H9 (cell line): ENCODE measurements at places on chromosomes 7 and 10.
A peak's percentile ranks its signal among the peaks of the same experiment; 100 is the strongest.

DNA sequence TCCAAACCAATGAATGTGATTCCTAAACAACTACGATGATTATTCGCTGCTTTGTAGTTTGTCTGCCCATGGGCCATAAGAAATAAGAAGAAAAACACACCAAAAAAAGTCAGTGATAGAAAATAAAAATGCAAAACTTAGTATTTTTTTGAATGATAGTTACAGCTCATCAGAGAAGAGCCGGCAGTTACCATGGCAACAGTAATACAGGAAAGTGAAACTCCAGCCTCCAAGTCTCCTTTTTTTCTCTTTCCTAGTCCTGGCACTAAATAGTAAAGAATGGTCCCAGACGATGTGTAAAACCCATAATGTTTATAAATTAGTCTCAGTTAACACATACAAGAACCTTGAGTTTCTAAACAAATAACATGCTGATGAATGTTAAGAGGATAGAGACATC, 21.6 kb upstream of the LHFPL3 start:
- no peak for DNase-seq

DNA sequence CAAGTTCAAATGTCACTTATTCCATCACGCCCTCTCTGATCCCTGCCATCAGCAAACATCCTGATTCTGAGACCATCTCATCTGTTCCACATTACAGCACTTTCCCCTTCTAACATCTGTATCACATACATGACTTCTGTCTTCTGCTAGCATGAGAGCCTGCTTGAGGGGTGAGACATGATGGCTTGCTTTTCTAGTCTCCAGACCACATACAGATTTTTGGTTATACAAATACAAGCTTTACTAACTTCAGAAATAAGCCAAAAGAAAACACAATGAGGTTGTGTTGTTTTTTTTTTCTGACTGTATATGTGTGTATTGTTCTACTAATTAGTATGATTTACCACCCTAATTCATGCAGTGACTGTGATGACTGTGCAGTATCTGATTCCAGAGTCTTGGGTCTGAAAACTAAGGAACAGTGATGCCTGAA, 34.3 kb downstream of the NAPEPLD start:
- no peak for DNase-seq

GRCh38 chr10:61172182-61172926, 228.4 kb upstream of the RHOBTB1 start:
- DNase-seq, result no peak

GRCh38 chr10:119395280-119396007, 147.1 kb downstream of the RGS10 start:
- no peak for DNase-seq

DNA sequence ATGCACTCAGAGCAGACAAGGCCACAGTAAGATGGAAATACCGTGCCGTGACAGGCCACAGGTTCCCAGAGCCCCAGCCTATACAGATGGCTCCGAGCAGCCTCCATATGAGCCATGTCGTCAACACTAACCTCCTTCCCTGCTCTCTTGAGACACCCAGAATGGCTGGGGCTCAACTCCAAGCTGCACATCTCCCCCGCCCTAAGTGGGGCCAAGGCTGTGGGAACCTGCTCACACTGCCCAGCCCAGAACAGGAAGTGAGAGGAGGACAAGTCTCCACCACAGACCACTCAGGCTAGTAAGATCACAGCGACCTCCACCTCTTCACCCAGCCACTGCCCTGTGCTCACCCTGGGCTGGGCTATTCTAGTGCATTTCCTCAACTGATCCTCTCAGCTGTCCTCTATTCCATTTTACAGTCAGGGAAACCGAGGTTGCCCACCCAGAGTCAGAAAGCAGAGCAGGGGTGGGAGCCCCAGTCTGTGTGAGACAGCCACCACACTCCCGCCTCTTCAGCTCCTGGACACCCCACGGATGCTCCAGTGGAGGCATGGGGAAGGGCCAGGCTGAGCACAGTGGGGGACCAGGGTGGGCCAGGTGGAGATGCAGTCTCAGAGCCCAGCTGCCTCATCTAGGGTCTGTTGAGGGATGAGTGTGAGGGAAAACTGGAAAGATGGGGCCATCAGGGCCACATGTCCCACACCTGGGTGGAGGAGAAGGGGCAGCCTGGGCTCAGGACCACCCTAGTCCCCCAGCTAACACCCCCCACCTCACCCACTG, 11.6 kb downstream of the GRID1 start:
- no peak for DNase-seq

- DNase-seq, result no peak
Observed at GRCh38 chr10:114070710-114071109, 27.0 kb downstream of the ADRB1 start.

- no peak for DNase-seq
Observed at GRCh38 chr7:70679661-70680060, 452.3 kb upstream of the GALNT17 start.

- no peak for DNase-seq
Observed at GRCh38 chr10:133394801-133395221, 854 bp downstream of the MTG1 start.

DNA sequence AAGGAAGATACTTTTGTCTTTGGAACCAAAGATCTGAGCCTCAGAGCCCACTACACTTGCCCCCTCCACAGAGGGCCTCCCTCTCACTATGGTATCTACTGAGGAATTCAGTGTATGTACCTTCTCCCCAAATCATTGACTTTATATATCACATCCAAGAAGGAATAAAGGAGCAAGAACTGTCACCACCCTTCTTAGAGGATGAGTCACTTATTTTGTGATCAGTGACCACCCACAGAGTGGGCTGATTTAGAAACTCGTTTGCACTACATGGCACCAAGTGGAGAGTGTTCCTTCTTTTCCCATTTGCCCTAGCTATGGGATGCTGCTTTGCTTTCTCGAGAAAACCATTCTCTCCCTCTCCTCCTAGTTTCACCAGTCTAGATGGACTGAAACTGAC, 5.7 kb downstream of the TMEM243 start:
- no peak for DNase-seq

DNA sequence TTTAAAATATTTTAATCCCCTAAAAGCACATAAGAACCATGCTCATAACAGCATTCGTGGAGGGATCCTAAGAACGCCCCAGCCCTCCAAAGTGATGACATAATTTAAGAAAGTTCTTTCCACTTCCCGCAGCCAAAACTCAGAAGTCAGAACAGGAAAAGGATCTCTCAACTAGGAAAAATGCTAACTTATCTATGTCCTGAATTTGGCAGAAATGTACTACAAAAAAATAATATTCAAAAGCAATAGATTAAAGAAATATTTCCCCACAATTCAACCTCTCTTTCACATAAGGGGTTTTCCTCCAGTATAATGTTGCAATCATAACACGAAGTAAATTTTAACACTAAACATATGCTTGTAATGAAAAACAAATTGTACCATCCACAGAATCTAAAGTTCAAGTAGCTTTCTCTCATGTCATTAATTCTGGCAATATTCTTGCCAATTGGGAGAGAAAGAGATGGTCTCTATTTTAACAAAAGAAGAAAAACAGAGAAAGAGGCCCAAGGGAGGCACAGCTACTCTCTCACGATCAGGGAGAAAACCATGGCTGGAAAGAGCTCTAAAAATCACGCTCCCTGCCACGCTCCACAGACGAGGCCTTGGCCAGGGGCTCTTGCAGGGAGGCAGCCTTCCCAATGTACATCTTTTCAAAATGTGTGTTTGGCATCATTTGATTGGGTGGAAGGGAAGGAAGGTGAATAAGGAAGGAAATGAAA, 22.9 kb downstream of the ASB13 start:
- DNase-seq, result no peak

- peak; percentile 92 for DNase-seq
Observed at GRCh38 chr10:69179743-69180524, at the start of gene SUPV3L1. Gene SUPV3L1 (plus strand): TSS chr10:69180234. CDS start chr10:69180292, 58 bp downstream.

GRCh38 chr10:121205625-121206024, 354.5 kb downstream of the WDR11 start:
- DNase-seq, result no peak

DNA sequence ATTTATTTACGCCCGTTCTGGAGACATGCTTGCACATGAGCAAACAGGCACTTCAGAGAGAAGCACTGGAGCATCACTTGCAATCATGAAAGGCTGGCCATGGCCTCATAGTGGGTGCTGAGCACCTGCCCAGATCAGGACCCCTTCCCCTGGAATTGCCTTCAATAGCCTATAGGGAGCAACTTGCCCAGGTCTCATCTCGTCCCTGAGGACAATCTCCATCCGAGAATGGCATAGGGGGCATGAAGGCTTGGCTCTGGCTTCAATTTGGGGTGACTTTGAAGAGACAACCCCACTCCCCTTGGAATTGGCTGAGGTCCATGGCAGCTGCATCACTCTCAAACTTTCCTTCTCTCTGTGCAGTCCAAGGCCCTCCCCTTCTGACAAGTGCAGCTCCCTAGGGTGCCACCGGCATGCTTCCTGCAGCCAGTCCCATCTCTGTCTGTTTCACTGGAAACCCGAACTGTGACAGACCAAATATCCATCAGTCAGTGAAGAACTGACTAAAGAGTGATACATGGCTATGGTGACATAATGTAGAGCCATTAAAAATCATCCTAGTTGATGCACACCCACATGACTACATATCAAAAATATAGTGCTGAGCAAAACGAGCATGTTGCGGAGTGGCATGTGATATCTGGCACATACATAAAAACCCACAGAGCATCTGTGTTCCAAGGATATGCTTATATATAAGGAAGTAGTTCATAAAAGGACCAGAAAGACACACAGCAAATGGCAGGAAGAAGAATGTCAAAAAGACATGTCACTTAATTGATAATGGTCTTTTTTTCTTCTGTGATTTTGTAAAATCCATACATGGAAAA, 12.4 kb downstream of the GDF2 start:
- DNase-seq, result no peak

DNA sequence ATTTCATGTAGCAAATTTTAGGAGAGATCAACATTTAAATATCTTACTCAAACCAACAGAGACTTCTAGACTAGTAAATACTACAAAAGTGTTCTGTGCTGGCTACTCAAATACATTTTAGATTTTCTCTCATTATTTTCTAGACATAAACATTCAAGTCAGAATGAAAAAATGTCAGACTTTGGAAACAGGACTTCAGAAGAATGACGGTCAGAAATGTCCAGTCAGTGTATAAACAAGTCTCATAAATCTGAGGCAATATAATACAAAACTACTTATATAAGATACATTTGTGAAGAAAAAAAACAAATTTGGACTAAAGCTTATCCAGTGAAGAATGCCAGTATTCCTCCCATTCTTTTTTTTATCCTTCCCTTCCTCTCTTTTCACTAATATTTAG, 25.9 kb downstream of the RNLS start:
- no peak for DNase-seq
